ENCODE measurements at places on chromosomes 2 and 18. TPM values are rescaled to one million over a fixed set of nuclear protein-coding genes. Genes with fewer than 3 reads are reported as not detected.
A peak's percentile ranks its signal among the peaks of the same experiment; 100 is the strongest.

DNA sequence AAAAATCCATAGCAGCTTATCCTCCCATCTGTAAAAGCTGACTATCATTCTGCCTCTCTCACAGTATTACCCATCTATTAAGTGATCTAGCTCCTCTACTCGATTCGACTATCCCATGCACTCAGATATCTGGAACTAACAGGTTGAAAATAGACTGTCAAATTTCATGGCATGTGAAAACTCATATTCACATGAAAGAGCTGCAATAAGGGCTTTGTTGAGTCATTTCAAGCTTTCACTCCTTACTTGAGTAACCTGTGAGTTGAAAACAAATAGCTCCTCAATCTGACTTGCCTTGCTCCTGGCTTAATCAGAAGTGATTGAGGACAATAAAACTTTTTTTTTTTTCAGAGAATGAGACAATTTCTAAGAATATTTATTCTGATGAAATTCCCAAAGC, 192.4 kb upstream of the ERBB4 start:
- DNase-seq: no peak

DNA sequence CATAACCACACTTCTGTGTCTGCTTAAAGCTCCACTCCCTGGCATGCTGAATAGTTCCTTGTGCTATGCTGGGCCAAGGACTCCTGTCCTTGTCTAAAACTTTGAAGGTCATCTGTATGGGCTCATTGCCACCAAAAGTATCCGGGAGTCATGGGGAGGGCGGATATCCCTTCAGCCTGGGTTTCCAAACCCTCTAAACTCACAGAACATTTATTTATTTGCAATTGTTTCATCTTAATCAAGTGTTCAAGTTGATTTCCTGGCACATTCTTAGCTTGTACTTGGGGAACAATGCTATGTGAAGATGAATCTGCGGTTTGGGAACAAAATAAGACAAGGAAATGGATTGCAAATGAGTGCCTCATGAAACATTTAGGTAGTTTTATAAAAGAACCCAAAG, 1.8 kb downstream of the NOSTRIN start:
- DNase-seq: no peak

DNA sequence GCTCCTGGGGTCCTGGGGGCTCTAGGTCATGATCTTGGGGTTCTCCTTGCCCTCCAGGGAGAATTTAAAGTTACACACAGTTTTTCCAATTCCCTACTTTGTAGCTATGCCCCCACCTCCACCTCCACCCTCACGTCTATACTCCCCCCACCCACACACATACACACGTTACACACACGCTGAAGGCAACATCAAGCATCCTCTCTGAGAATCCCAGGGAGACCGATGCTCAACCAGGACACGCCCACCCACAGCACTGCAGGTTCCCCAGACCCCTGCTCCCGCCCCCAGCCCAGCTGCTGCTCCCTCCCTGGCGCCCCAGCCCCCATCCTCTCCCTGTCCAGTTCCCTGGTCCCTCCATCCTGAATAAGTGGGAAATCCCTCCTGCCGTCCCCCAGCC, 6.4 kb upstream of the TNS1 start:
- DNase-seq: no peak

DNA sequence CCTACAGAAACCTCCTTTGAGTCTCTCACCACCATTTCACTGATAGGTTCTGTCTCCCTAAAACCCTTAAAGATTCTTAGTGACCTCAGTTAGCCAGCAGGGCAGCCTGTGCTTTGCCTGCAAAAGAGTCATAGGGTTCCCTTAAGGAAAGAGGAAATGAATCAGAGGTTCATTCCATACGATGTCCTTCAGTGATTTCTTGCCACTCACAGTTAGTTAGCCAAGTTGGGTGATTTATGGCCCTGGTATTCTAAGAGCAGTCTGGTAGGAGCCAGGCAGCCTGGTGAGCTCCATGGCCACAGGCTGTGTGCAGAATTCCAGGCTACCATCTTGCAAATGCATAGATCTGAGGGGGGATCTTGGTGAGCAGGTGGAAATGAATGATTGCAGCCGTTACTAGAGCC, 18.7 kb upstream of the CCBE1 start:
- DNase-seq: no peak

- no peak for DNase-seq
Observed at GRCh38 chr18:52670896-52671295, 330.9 kb downstream of the DCC start.

DNA sequence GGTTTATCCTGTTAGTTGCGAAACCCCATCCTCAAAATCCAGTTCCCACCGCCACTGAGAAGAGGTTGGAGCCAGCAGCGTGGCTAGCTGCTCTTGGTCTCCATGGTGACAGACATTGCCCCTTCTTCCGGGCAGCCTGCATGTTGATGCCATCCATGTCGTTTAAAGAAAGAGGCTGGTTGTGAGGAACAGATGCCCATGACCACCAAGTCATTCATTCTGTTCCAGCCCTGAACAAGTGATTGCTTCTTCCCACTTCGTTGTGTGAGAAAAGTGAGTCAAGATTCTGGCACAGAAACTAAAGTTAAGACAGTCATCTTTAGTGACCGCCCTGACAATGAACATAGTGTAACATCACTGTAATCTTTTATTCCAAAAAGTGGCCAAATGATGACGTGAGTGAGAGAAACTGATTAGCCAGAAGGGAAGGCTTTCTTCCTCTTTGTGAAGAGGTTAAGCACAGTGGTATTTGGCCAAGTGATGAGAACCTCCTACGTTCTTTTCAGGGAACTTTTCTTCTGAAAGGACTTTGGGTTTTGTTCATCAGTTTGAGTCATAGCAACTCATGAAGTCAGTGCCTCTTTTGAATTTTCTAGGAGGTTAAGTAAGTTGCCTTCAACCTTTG, 272.5 kb downstream of the GALR1 start:
- DNase-seq: no peak

DNA sequence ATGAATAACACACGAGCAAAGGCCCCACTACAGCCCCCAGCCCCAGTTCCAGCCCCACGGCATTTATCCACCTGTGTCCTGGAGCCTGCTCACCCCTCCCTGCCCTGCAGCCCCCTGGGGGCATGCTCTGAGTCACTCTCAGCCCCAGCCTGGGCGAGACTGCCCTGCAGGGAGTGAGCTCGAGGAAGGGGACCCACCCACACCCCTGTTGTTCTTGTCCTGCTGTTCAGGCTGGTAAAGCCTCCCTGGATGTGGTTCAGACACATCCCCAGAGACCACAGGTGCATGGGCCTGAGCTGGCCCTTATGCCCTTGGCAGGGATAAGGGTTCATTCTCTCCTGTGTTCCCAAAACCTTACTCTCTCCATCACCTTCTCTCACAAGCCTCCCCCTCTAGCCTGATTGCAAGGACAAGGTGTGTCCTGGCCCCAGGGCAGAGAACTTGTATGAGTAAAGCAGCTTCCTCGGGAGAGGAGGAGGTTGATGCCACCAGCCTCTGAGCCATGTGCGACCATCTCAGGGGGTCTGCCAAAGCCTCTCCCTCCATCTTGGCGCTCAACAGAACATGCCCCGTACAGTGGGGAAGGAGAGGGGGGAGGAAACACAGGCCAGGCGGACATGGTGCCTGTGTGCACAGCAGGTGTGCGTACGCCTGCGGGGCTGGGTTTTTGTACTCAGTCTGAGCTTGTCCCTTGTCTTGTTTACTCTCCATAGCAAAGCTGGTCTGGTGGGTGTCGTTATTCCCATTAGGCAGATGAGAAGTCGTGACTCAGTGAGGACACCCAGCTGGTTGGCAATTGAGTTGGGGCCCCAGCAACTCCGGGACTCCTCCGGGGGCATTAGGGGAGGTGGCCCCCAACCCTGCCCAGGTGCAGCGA, 64.4 kb downstream of the CIB4 start:
- no peak for DNase-seq

DNA sequence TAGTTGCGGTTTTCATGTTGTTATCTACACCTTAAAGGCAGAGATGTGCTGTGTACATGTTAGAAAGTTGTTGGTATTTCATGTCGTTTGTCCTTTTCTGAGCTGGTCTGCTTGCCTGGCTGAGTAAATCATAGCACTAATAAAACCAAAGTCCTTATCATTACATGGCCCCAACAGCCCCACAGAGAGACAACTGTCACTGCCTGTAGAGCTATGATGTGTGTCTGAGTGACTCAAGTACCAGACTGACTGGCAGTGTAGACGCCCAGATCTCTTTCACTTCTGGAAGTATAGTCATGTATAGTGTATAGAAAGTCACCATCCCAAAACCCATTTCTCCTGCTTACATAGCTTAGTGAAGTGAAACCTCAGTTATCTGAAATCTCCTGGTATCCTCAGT, 4.3 kb downstream of the SOCS6 start:
- no peak for DNase-seq

GRCh38 chr2:226756131-226756530, 43.5 kb downstream of the IRS1 start:
- no peak for DNase-seq

DNA sequence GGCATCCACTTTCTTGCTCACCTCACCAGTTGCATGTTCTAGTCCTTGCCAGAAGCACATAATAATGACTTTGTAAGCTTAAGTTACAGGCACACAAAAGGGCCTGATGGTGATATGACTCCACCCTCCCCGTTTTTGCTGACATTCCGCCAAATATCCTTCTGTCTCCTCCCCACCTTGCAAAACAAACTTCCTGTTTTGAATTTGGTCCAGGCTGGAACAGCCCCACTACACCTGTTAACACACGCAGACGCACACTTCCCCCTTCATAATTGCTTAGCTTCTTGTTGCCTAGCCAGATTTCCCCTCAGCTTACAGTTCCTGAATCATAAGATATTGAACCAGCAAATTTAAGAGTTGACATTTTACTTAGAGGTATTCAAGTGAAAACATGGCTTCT, at the start of gene MGAT5:
TSS of gene MGAT5 (plus strand) at position 269 of the 400 bp plus-strand sequence. CDS start 332 bp downstream, outside the sequence.
- DNase-seq: no peak

GRCh38 chr2:8364668-8365067, 317.2 kb upstream of the ID2 start:
- DNase-seq: no peak

GRCh38 chr2:26243470-26244308, 743 bp downstream of the HADHA start:
- peak; percentile 5 for DNase-seq

DNA sequence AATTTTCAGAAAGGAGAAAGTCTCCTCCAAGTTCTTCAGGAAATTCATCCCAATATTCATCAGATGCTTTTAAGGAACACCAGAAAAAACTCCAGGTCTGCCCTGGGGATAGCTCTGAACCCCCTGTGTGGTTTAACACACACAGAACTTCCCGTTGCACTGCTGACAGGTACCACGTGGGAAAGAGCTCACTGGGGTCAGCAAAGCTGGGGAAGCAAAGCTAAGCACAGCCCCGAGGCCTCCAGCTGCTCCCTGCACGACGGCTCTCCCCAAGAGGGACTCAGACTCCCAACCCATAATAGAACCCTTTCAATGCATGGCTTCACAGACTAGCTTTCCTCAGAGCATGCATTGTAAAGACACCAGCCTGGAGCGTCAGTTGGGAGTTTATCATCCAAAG, 28.0 kb downstream of the ADI1 start:
- DNase-seq: no peak

DNA sequence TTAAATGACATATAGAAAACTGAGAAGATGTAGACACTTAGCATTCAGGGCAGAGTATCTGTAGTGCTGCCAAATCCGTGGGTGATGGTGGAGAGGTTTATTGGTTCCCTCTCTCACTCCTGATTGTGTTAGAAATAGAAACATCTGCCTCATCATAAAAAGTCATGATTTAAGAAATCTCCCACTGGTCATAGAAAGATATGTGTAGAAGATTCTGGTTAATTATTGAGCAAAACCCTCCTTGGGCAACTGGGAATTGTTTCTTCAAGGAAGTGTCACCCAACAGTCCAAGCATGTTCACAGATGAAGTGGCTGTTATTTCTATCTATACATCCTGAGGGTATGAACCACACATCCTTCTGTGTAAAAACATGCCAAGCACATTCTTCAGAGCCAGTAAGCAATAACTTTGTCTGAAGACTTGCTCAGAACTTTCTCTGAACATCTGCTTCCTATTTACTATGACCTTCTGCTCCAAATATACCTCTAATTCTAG, 33.6 kb upstream of the CHRNA1 start:
- no peak for DNase-seq

GRCh38 chr18:59502274-59503175, 143.5 kb upstream of the LMAN1 start:
- DNase-seq: no peak

DNA sequence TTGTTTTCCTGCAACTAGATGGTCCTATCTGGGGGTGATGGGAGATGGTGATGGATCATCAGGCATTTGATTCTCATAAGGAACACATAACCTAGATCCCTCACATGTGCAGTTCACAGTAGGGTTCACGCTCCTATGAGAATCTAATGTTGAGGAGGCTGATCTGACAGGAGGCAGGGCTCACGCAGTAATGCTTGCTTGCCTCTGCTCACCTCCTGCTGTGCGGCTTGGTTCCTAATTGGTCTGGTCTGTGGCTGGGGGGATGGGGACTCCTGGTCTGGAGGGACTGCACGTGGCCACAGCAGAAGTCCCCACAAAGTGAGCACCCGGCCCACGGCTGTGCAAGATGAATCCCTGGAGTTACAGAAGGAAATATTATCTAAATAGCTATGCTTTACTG, 11.3 kb downstream of the MC5R start:
- DNase-seq: no peak

GRCh38 chr2:224038830-224039079, 331 bp downstream of the SERPINE2 start:
- no peak for DNase-seq

GRCh38 chr2:19329445-19329844, 29.0 kb downstream of the OSR1 start:
- no peak for DNase-seq

DNA sequence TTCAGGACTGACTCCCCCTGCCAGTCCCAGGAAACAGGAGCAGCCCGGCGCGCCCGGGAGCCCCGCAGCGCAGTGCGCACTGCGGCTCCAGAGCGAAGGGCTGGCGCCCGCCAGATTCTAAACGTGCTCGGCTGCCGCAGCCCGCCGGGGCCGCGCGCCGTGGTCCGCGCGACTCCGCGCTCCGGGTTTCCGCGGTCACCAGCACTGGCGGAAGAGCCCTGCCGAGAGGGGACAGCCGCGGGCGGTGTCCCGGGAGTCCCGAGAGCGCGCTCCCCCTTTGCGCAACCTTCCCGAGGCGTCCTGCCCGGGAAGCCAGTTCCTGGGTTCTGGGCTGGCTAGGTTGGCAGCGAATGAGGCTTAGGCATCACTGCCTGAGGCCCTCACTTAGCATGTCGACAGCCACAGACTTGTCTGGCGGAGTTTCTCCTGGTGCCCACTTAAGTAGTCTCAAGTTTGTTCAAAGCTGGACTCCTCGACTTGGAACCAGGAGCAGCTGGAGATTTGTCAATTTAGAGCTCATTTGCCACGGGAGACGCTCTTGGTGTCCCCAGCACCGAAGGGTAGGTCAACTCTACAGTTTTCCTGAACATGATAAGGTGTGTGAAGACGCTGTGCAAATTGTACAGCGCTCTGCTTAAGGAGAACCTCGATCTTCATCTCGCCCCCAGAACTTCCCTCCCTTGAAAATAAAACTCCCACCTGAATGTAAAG, 1.5 kb upstream of the VSNL1 start:
- no peak for DNase-seq

The SIGLEC15 gene
- not detected for total RNA-seq

The ZNF514 gene
- total RNA-seq: 10.3 TPM

The SESTD1 gene
- 3.7 TPM for total RNA-seq

The HRH4 gene
- not detected for total RNA-seq

The PMAIP1 gene
- 83.6 TPM for total RNA-seq

The TXNDC2 gene
- not detected for total RNA-seq

The POTEC gene
- not detected for total RNA-seq

The RBMS1 gene
- 50.3 TPM for total RNA-seq

The ABI2 gene
- 29.2 TPM for total RNA-seq

The PID1 gene
- not detected for total RNA-seq
